ENCODE measurements at places on chromosomes 16 and 17.

DNA sequence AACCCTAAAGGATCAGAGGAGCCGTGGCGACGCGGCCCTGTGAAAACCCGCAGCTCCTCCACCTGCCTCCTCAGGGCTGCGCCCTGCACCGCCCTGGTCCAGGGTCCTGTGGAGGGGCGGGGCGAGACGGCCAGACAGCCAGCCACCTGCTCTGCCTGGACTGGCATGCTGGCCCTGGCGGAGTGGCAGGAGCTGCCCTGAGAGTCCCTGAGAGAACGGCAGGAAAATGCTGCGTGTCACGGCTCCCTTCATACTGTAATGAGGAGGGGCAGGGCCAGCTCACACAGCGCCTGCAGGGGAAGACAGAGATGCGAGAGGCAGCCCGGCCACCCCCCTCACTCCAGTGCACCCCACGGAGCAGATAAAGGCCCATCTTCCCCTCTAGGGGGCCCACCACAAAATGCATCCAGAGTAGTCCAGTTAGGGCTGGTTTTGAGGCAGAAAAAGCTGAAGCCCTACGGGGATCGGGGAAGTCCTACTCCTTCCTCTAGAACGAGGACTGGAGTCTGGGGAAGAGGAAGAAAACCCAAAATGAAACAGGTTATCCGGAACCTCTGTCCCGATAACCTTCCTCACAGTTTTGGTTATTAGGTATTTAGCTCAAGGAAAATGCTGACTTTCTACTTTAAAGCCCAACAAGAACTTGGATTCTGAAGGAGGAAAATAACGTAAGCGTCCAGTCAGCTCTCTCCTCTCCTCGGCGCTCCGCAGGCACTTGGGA lies 97.6 kb upstream of the DNAH17 start:
- no peak for DNase-seq

GRCh38 chr16:51002881-51003490 lies 148.1 kb downstream of the SALL1 start:
- DNase-seq = no peak

DNA sequence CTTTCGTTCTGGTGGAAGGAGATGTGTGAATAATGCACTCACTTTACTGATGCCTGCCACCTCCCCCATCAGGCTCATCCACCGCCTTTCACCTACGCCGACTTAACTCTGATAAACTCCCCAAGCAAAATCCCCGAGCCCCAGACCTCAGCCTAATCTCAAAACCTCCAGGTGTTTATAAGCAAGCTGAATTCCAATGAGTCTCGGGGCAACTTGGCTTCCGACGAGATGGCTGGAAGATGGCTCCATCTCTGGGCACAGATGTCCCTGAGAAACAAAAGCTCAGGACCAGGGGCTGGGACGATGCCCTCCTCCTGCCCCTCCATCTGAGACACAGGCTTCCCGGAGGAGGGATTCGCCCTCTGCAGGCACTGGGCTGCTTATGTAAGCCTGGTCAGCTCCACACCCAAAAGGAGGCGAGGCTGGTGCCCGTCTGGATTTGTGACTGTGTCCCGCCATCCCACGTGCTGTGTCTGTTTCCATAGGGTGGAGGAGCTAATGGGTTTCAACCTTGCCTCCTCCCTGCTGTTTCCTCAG lies 386.4 kb upstream of the TNRC6C start:
- no peak for DNase-seq

DNA sequence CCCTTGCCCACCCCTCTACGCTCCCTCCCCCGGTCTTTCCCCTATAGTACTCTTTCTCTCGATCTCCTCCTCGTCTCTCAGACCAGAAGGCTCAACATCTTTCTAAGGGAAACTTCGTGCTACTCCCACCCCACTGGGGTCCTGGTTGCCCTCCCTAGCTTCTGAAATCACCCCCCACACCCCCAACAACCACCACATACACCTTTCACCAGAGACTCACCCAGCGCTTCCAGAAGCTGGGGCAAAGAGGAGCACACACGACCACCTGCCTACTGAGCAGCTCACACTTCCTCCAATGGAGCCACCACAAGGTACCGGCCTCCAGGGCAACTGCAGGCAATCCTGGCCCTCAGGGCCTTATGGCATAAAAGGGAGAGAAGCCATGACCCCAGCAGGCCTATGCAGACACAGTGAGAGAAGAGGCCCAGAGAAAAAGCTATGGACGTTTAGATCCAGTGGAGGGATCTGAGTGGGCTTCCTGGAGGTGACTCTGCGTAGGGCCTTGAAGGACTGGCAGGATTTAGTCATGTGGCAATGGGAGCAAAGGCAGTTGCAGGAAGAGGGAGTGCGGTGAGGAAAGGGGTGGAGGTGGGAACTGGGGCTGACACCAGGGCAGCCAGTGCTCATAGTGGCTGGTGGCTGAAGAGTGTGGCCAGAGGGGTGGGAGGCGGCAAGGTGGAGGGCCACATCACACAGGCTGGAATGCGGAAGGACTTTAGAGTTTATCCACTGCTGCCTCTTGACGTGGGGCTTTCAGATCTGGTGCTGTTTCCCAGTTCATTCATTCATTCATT lies 12.1 kb upstream of the TMEM92 start:
- no peak for DNase-seq

GRCh38 chr17:74392848-74393247 lies 25.5 kb downstream of the GPR142 start:
- no peak for DNase-seq

DNA sequence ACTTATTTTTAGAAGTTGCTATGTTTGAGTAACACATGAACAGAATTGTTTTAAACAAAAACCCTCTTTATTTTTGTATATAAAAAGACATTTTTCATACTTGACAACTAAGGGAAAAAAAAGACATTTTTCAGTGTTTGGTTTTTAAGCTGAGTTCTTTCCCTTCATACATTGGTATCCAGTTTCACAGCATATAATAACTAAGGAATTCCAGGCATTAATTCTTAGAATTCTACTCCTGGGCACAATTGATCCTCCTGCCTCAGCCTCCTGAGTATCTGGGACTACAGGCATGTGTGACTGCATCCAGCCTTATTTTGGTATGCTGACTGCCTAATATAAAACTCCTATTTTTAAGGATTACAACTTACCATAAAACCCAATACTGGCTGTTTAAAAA lies 8.4 kb downstream of the FBXO47 start:
- DNase-seq = peak; percentile 20

DNA sequence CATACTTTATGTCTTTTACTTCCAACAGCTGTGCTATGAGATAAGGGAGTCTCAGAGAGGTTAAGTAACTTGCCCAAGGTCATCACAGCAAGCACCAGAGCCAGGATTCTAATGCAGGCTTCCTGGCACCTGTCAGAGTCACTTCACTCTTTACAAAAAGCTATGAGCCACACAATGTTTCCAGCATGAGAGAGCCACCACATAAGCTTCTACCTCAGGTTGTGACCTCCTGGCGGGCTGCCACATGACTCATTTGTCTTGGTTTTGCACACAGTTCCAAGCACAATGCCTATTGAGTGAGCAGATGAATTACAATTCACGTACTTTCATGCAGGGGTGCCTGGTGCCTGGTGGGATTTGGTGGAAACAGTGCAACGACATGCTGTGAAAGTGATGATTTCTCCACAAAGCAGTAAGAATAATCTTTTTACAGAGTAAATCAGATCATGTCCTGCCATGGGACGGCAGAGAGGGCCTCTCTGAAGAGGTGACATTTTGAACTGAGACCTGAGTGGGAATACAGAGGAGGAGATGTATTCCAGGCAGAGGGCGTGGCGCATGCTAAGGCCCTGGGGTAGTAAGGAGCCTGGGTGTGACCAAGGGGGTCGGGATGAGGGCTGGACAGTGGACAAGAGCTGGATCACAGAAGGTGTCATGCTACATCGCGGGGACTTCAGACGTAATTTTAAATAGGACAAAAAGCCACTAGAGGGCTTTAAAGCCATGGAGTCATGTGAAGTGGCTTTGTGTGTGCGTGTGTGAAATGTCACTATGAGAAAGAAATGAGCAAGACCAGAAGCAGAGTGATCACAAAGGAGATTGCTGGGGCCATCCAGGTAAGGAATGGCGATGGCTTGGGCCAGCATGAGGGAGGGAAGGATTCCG lies 53.4 kb downstream of the CACNG3 start:
- DNase-seq = no peak

GRCh38 chr16:52592778-52593177 lies 45.8 kb upstream of the TOX3 start:
- no peak for DNase-seq

Data from fibroblast of villous mesenchyme (primary cell).